ENCODE measurements at places on chromosomes 2 and 18.

GRCh38 chr2:127874378-127875269, 11.1 kb downstream of the AMMECR1L start:
- no peak for DNase-seq

- DNase-seq: no peak
Measured at GRCh38 chr18:26262156-26262555, 35.9 kb downstream of the TAF4B start.

- no peak for DNase-seq
Measured at GRCh38 chr18:74507097-74507881, 11.1 kb downstream of the CNDP2 start.

DNA sequence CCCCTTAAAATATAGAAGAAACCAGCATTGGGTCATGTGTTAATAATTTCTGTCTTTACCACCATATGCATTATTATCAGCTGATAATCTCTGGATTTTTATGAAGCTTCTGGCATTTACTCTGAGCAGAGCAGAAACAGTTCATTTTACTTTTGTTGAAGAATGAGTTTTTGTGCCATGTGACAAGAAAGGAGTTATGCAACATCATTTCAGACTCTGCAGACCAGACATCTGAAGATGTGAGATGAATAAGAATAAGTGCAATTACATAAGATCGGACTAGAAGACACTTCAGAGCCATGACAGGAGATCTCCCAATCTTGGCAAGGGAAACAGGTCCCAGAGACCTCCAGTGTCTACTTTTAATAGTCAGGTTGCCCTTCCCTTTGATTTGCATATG, 869.4 kb upstream of the VRK2 start:
- no peak for DNase-seq

DNA sequence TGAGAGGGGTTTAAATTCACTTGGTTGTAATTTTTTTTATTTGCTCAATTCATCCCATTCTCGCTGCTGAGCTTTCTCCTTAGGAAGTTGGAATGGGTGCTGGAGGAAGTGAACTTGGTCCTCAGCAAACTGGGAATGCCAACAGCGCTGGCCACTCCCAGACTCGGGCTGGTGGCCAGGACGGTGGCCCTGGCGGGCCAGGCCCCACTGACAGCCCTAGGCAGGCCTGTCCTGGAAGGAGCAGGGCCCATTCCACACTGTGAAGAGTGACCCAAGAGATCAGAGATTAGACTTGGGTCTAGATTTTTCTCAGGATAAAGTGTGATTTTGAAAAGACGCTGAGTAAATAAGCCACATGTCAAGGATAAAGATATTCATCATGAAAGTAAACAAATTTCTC, 132.7 kb downstream of the HDAC4 start:
- peak; percentile 47 for DNase-seq

- no peak for DNase-seq
Measured at GRCh38 chr2:30332791-30333453, 101.6 kb downstream of the LBH start.

DNA sequence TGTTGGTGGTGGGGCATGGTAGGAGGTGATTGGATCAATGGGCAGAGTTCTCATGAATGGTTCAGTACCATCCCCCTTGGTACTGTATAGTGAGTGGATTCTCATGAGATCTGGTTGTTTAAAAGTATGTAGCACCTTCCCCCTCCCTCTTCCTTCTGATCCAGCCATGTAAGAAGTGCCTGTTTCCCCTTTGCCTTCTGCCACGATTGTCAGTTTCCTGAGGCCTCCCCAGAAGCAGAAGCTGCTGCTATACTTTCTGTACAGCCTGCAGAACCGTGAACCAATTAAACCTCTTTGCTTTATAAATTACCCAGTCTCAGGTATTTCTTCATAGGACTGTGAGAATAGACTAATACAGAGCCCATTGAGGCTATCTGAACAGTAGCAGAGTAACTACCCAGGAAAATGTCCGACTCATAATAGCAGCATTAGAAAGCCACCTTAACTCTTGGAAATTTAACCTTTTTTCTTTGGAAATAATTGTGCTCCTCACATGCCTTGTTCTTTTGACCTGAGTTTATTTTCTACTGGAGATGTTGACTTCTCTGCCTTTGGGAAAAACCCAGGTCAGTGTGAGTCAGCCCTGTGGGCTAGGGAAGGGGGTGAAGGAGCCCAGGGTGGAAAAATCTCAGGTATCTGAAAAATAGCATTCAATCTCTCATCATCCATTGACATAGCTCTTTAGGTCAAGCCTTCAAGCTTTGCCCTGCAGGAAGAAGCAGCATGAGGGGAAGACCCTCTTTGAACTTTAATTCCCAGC, 18.1 kb downstream of the CYP1B1 start:
- no peak for DNase-seq

- DNase-seq: no peak
Measured at GRCh38 chr18:50405582-50406271, 30.9 kb downstream of the SKA1 start.

- no peak for DNase-seq
Measured at GRCh38 chr2:150542172-150542571, 54.7 kb upstream of the RND3 start.

DNA sequence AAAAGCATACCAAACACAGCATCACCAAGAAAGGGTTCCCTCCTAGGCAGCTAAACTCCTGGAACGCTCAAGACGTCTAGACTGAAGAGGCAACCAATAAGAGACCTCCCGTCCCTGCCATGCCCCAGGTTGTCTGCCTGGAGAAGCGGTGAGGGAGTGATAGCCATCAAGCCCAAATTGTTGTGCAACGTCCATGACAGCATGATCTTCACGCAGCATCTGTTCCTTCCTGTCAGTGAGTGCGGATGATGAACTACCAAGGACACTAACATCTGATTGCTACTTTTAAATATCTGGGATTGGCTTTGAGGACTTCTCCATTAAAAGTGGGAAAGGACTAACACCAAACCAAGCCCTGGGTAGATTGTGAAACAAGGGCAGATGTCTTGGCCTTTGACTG, 149.7 kb downstream of the TXNL1 start:
- DNase-seq: no peak

DNA sequence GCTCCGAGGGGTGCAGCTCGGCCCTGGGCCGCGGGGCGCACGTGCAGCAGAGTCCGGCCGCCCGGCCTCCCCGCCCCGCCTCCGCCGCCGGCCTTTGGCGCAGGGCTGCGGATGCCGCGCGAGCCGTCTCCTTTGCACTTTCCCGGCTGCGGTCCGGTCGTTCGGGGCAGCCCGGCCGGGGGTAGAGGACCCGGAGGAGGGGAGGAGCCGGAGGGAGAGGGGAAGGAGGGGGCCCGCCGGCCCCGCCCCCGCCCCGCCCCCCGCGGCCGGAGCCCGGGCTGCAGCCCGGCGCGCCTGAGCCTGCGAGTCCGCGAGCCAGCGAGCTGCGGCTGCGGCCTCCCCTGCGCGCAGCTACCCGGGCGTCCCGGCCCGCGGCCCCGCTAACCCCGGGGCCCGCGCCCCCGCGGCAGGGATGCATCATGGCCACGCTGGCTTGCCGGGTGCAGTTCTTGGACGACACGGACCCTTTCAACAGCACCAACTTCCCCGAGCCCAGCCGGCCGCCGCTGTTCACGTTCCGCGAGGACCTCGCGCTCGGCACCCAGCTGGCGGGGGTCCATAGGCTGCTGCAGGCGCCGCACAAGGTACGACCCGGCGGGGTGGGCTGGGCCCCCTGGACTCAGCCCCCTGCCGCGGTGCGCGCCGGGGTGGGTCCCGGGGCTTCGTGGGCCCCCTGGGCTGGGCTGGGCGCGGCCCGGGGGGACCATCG, at the start of gene FHOD3:
Gene FHOD3 (plus strand): TSS at position 297 of the 709 bp plus-strand sequence. CDS start 123 bp downstream, at position 420.
- DNase-seq: peak; percentile 66

DNA sequence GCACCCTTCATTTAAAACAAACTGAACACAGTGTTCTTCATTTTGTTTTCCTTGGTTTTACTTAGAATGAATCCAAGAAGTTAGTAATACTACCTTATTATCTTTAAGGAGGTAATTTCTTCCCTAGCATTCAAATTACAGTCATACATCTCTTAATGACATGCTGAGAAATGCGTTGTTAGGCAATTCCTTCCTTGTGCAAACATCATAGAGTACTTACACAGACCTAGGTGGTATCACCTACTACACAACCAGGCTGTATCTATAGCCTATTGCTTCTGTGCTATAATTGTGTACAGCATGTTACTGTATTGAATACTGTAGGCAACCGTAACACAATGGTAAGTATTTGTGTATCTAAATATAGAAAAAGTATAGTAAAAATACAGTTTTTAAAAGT, 8.4 kb upstream of the CABYR start:
- DNase-seq: no peak

GRCh38 chr2:72457801-72458516, 310.3 kb upstream of the CYP26B1 start:
- DNase-seq: no peak

DNA sequence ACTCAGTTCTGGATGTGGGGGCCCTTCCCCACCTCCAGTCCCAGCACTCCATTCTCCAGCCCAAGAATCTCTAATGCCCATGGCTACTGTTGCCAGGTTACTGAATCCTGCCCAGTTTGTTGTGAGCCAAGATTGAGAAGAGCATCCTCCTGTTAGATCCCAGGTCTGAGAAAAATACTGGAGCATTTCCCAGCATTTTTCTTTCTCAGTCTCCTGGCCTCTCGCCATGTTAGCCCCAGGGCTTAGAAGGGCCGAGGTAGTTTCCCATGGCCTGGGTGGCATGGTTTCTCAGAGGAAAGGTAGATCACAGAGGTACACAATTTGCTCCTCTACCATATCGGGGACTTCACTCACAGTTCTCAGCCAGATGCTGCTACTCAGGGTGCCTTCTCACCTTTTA, 135.7 kb downstream of the OTX1 start:
- no peak for DNase-seq

DNA sequence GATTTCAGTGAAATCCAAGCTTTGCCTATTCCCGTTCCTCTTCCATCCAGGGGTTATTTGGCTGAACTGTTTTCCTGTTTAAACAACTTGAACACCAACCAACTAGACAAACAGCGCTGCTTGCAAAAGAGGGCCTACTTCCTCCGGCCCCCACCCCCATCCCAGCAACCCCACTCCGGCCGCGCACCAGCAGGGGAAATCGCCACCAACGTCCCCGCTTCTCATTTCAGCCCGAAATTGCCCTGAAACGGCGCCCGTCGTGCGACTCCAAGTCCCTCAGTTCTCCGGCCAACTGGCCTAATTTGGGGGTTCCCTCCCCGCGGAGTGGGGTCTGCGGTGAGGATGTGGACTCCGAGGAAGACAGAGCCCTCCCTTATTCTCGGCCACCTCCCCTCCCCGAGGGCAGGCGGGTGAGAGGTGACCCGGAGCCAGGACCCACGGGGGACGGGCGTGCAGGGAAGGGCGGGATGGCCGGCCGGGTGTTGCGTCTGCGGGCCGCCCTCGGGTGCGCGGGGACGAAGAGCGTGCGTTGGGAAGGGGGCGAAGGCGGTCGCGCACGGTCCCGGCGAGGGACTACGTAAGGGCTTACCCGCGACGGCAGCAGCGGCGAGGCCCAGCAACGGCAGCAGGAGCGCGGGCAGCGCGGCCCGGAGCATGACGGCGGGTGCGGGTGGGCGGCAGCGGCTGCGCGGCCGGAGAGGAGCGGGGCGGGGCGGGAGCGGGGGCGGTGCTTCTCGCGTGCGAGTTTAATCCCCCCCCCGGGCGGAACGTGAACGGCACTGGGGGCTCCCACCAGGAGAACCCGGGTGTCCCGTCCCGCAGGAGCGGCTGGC, at the start of gene CD302:
Gene CD302 (minus strand): TSS at position 666 of the 833 bp plus-strand sequence. CDS start 10 bp downstream, at position 656.
- peak; percentile 74 for DNase-seq

DNA sequence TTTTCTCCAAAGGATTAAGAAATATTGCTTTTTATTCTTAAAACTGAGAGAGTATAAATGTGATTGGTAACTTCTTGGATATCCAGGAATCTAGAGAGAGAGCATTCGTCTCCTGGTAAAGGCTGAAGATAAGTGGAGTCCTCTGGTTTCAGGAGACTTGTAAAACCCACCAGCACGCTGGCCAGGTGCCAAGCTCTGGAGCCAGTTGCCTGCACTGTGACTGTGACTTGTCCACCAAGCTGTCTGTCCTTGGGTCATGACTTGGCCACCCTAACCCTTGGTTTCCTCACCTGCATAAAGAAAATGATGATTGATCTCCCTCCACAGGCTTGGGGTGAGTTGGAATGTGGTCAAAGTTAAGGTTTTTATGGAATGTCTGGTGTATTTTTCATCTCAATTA, 185.4 kb upstream of the NCKAP5 start:
- DNase-seq: no peak

GRCh38 chr2:240579071-240579762, 7.3 kb upstream of the CAPN10 start:
- DNase-seq: no peak

DNA sequence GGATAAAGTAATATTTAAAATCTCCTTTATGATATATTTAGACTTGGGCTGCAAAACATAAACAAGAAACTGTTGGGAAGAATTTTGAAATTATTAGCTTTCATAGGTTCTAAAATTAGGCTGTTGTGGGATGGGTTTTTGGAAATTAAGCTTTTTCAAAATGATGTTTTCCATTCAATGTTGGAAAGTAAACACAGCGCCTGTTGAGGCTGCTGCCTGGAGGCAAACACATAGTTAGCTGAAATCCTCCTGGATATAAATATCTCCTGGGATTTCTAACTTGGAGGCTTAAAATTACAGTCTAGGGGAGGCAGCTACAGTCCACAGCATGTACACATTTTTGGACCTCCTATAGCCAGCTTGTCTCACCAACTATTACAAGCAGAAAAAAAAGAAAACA, 197.3 kb downstream of the DCC start:
- no peak for DNase-seq

GRCh38 chr2:29134933-29135332, 19.7 kb downstream of the CLIP4 start:
- DNase-seq: no peak

DNA sequence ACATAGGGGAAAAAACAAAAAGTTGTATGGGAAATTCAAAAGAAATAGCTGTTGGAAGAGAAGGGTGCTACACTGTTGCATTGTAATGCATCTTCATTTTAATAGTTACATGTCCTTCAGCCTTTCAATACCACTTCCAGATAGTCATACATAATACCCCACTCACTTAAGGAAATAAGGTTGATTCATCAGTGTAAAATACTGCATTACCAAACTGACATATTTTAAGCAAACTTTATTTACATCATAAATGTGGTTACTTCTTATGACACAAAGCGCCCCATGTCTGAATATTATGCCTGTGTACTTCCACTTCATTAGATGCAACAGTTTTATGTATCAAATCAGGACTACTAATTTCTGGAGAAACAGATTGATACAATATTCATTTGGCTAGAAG, 4.5 kb downstream of the RBMS1 start:
- no peak for DNase-seq

- no peak for DNase-seq
Measured at GRCh38 chr2:112004253-112004645, 50.8 kb upstream of the TMEM87B start.

DNA sequence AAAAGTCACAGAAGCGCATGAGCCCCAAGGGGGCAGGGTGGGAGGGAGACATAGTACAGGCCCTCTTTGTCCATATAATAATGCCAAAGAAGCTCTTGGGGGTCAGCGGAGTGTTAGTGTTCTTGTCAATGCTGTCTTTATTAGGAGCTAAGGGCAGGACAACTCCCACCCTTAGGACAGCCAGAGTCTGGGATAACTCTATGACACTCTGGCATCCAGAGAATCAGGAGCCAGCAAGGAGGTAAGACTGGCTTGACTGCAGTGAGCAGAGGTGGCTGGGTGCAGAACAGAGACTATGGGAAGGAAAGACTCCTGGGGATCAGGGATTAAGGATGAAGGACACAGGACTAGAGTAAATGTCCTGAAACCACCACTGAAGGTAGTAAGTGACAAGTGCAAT, 19.0 kb upstream of the HNMT start:
- DNase-seq: no peak

Measured in ureter (tissue), 1 donor.